Activated CD4-positive, alpha-beta memory T cell treated with anti-CD3 and anti-CD28 coated beads for 36 hours (primary cell): ENCODE measurements at places on chromosomes 13 and 19.

GRCh38 chr19:47428177-47428894 lies 9.0 kb upstream of the MEIS3 start:
- DNase-seq, result peak; percentile 92

GRCh38 chr19:30336290-30336689 lies 35.9 kb upstream of the ZNF536 start:
- no peak for DNase-seq

GRCh38 chr13:33080972-33081590 lies 64.9 kb downstream of the KL start:
- DNase-seq, result no peak

DNA sequence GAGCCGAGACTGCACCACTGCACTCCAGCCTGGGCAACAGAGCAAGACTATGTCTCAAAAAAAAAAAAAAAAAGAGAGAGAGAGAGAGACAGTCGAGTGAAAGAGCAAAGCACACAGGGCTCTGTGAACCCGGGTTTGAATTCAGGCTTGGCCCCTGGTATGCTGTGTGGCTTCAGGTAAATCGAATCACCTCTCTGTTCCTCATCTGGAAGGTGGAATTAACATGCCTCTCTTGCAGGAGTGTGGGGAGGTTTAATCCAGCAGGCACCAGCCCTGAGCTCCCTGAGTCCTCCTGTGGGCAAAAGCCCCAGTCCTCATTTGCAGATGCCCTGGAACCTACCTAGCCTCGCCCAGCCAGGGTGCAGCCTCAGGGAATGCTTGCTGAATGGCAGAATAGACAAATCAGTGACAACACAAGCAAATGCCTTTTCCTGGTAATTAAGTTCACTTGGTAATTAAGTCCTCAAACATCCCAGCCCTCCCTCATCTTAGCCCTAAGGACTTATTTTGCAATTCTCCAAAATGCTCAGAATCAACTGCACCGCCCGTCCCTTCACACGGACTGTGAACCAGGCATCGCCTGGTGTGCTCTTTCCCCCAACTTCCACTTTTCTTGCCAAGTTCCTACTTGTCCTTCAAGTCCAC lies 4.6 kb upstream of the ZNRF4 start:
- no peak for DNase-seq

DNA sequence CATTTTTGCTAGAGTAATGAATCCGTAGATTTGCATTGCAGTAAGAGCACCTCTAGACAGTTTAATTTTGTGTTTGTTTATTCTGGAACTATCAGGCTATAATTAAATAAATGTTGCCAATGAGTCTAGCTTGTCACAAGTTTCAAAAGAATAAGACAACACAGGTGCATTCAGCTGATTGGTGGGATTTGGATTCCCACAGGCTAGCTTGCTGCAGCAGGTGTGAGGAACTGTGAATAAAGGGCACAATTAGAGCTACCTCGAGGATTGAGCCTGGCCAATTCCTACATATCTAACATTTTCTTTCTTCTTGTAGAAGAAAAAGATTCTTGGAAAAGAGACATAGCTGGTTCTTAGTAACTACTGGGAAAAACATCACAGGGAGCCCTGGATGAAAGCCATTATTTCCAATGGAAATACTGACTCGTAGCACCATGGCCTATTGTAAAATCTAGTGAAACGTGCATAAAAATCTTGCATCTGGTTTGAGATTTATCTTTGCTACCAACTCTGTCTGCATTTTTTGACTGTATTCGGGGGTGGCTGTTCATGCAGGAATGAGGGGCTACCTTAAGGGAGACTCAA lies 360.9 kb downstream of the FGF9 start:
- no peak for DNase-seq

- no peak for DNase-seq
These were observed 9.3 kb downstream of the NHLRC3 start for GRCh38 chr13:39047560-39047959.
